ENCODE measurements at places on chromosomes 2 and 18.

DNA sequence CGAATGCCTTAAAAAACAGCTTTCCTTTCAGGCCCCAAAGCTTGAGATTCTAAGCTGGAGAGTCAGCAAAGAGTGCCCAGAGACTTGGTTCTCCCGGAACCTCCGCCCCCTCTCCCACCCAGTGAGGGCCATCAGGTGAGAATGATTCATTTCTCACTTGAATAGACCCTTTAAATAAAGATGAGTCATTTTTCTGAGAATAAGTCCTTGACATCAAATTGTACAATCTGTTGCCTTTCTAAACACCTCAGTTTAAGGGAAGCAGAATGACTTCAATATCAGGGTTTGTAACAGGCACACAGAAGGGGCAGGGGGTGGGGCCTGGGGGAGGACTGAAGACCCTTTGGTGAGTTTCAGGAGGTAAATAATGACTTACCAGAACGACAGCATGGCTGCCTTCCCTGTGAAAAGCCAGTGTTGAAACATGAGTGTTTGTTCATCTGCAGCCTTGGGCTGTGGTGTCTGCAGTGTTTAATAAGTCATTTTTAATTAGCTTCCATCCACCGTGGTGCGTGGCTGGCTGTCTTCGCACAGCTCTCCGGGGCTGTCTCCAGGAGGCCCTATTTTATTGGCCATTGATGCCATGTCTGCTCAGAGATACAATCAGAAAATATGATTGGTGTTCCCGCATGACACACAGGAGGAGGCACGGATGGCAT lies 134.9 kb upstream of the ZNF236 start:
- ATAC-seq: peak; percentile 81

DNA sequence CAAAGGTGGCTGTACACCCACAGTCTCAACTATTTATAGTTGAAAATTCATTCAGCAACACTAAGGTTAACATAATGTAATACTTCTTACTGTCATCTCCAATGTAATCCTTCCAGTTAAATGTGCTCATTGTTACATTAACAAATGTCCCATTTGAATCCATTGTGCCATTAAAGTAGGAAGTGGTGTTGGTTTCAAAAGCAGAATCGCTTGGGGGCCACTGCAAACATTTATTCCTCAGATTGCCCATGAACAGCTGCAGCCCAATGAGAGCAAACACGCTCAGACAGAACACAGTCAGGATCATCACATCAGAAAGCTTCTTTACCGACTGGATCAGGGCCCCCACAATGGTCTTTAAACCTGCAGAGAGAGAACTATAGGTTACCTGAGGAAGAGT lies 41.4 kb downstream of the SCN3A start:
- ATAC-seq: no peak

- ATAC-seq: no peak
Measured at GRCh38 chr2:161388146-161388779, 27.8 kb upstream of the TBR1 start.

DNA sequence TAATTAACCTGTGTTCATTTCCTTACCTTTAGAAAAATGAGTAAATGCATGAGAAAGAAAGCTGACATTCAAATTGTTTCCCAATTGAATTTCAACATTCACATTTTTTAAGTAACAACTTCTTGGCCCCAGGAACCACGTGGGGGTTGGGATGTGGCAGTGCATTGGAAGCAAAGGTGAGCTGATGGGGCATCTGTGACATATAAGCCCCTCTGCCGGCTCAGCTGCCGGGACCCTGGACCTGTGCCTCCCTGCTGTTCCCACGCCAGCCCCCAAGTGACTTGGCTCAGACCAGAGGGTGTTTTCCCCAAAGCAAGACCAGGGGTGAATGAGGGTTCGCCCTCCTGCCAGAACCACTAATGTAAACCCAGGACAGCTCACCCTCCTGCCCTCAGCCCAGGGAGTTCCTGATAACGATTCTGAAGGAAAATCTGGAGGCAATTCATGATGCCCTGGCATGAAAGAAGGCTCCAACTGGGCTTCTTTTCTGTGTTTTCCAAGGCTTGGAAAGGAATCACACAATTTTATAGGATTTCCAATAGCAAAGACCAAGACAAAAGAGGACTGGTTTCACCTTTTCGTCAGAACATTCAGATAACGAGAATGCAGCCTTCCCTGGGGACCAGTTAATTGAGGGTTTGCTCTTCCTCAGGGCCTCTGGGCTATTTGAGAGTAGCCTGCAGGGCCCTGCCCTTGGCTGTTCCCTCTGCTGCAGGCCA lies 193.2 kb upstream of the TWIST2 start:
- ATAC-seq: no peak

GRCh38 chr2:42139101-42139500 lies 30.1 kb upstream of the EML4 start:
- no peak for ATAC-seq

GRCh38 chr2:36526226-36526625 lies 71.7 kb downstream of the FEZ2 start:
- ATAC-seq: no peak

GRCh38 chr18:55327454-55327853 lies 260.5 kb downstream of the TCF4 start:
- no peak for ATAC-seq

- no peak for ATAC-seq
Measured at GRCh38 chr2:20565623-20566236, 85.2 kb downstream of the HS1BP3 start.

GRCh38 chr2:15799432-15799827 lies 140.9 kb upstream of the MYCN start:
- no peak for ATAC-seq
